Astrocyte of the spinal cord (primary cell): ENCODE measurements at places on chromosomes 2 and 18.
A peak's percentile ranks its signal among the peaks of the same experiment; 100 is the strongest.

DNA sequence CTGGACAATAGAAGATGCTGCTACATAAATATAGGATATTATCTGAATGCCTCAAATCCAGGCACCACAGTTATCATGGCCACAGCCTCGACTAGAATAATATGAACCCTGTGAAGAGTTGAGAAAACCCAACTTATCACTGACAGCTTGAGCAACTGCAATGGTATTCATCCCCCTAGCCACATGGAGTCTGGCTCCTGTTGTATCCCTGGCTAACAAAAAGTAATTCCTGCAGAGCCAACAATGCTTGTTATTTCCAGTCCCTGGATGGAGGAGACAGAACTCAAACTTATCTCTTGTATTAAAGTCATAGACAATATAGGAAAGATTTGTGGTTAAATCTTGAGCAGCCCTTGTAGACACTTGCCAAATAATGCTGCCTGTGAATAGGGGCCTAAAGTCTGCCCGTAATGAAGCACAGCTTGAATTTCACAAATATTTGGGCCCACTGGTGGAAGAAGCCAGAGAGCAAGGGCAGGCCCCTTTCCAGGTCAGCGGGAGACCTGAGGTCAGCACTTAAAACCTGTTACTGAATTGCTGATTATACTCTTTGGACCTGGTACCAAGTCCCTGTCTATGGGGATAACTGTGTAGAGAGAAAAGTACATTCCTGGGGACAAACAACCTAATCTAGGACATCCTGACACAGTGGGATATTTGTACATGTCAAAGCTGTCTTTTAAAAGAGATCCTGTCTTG is 28.4 kb upstream of the SUCLG1 start:
- peak; percentile 41 for DNase-seq

GRCh38 chr18:2540575-2540974 is 30.7 kb downstream of the METTL4 start:
- DNase-seq = no peak

DNA sequence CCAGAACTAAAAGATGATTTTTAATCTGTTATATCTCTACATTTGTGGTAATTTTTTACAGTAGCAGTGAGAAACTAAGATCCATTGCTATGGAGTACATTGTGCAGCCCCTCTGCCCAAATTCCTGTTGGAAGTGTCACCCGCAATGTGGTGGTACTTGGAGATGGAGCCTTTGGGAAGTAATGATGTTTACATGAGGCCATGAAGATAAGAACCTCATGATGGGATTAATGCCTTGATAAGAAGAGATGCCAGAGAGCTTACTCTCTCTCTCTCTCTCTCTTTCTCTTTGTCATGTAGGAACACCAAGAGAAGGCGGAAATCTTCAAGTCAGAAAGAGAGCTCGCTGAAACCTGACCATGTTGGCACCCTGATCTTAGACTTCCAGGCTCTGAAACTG is 535.4 kb downstream of the PID1 start:
- DNase-seq = no peak

GRCh38 chr2:237868631-237869342 is 9.4 kb downstream of the RAMP1 start:
- DNase-seq = peak; percentile 58
